A549 treated with CpdA at 1 μM for 4 hours (cell line): ENCODE measurements at places on chromosomes 7 and 10. TPM values are rescaled to one million over a fixed set of nuclear protein-coding genes. Genes with fewer than 3 reads are reported as not detected.

Gene TAC1
- total RNA-seq: 0.30 TPM in 1 of 5 replicates, not detected in the others

Gene TMEM176B
- 0.05 to 0.28 TPM in 2 of 5 replicates, not detected in the others for total RNA-seq

Gene ANLN
- 54.3 to 88.4 TPM (median 62.2 TPM) in 5 replicates for total RNA-seq

Gene SPDYE8
- total RNA-seq: not detected in 5 replicates

Gene PON1
- 0.14 to 0.59 TPM (median 0.45 TPM) in 5 replicates for total RNA-seq

Gene EPO
- 0.03 TPM in 1 of 5 replicates, not detected in the others for total RNA-seq

Gene CHAT
- total RNA-seq: not detected in 5 replicates

Gene EGFR
- 92.3 to 139 TPM (median 118 TPM) in 5 replicates for total RNA-seq

Gene PRPS1L1
- not detected in 5 replicates for total RNA-seq

Gene KIAA1217
- 2.8 to 4.9 TPM (median 3.2 TPM) in 5 replicates for total RNA-seq

Gene HPSE2
- total RNA-seq: not detected in 5 replicates

Gene CRPPA
- total RNA-seq: 0.52 to 0.79 TPM (median 0.70 TPM) in 5 replicates

Gene C10orf143
- 0.49 to 1.0 TPM (median 0.80 TPM) in 5 replicates for total RNA-seq

Gene MYH16
- 0.64 to 1.0 TPM (median 0.84 TPM) in 5 replicates for total RNA-seq

Gene CALML3
- not detected in 5 replicates for total RNA-seq

Gene TRIM73
- 1.3 to 2.6 TPM (median 1.9 TPM) in 5 replicates for total RNA-seq

Gene ZNF488
- total RNA-seq: 9.1 to 13.4 TPM (median 13.1 TPM) in 5 replicates

Gene STYXL1
- total RNA-seq: 38.4 to 42.4 TPM (median 39.6 TPM) in 5 replicates

Gene ACSM6
- total RNA-seq: not detected in 5 replicates
